Chondrocyte (in vitro differentiated cells): ENCODE measurements at places on chromosomes 5 and 9. TPM values are rescaled to one million over a fixed set of nuclear protein-coding genes. Genes with fewer than 3 reads are reported as not detected.
A peak's percentile ranks its signal among the peaks of the same experiment; 100 is the strongest.

AK6 gene
- 32.5 to 38.6 TPM (median 33.0 TPM) in 3 replicates for total RNA-seq

GRCh38 chr9:33264473-33265177, at the start of the genes BAG1 and CHMP5:
TSS of gene BAG1 (minus strand) at chr9:33264708.
TSS of gene CHMP5 (plus strand) at chr9:33265049. CDS start at chr9:33265079, 30 bp downstream.
- peak; percentile 100 for DNase-seq

IFNA21 gene
- not detected in 3 replicates for total RNA-seq

SPAAR gene
- 0.70 to 1.3 TPM (median 0.77 TPM) in 3 replicates for total RNA-seq

- DNase-seq: no peak
Measured at GRCh38 chr5:17304282-17304681, 86.9 kb downstream of the BASP1 start.

DNA sequence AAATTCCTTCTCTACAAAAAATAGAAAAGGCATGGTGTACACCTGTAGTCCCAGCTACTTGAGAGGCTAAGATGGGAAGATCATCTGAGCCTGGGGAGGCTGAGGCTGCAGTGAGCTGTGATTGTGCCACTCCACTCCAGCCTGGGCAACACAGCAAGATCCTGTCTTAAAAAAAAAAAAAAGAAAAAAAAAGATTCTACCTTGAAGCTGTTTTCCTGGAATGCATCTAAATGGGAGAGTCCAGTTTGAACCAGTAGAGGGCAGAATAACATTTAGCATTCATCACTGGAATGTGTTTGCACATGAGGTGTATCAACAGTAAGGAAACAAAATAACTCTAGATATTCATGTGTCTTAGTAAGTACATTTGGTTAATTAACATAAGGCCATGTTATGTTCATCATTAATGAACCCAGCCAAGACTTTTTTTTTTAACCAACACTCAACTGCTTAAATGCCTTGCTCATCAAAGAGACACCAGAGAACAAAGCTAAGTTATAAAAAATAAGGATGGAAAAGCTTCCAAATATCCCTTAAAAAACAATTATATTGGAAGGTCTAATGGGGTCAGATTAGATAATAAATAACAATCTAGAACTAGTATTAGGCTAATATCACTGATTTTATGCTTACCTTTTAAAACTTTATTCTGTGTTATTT, 16.1 kb downstream of the IFNE start:
- no peak for DNase-seq

TAF11L3 gene
- not detected in 3 replicates for total RNA-seq

DNA sequence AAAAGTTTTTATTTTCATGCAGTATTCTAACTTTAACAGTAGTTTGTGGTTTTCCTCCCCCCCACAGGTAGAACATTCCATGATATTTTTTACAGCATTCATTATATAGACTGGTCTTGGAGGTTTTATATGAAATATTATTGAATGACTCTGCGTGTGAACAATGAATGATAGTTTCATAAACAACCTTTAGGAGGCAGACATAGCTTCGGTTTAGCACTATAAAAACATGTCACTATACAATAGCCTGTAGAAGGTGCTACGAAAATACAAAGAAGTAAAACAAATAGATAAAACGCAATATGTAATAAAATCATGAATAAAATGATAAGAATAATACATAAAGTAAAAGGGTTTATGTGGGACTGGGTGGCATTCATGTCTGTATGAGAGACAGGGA, 8.5 kb downstream of the KLF4 start:
- no peak for DNase-seq

SOX30 gene
- total RNA-seq: not detected in 3 replicates

UNC5A gene
- 0.15 to 0.18 TPM (median 0.17 TPM) in 3 replicates for total RNA-seq

DNA sequence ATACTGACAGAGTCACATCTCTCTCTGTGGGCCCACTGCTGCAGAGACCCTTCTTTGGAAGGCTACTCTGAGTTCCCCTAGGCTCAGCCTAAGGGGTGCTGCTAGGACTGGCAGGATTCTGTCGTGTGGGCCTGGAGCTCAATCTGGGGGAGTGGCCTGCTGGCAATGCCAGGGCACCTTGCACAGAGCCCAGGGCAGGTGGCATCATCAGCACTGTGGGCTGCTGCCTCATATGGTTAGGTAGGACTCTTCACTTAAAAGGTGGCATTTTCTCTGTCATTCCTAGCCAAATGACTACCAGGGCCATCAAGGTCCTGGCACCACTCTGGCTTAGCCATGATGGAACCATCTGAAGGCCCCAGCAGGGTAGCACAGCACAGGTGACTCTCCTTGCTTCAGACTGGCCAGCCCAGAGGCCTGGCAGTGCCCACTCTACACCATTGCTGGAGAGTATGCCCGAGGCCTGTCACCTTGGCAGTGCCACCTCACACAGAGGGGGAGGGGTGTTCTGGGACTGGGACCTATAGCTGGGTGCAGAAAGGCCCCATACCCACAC, 21.9 kb downstream of the PITX1 start:
- no peak for DNase-seq

DNA sequence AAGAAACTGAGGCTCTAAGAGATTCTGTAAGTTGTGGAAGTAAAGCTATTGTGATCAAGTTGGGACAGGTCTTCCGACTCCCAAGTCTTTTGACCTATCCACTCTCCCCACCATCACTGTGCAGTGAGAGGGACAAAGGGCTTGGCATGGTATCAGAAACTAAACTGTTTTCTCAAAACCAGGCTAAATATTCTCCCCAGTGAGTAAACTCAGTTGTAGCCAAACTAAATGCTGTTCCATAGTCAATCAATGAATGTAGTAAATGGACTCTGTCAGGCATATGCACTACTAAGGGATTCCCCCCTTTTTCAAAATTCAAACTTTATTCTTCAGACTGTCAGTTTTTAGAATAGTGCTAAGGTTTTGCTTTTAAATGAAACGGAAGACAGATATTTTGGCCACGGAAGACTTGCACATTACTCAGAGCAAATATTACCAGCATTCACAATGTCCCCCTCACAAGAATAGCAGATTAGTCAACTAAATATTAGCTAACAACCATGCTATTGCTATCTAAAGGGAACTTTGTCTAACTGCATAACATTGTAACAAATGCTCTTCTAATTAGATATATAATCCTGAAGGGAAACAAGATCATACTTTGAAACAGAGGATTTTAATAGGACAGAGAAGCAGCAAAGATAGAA, 7.1 kb downstream of the PRKAA1 start:
- DNase-seq: no peak

GRCh38 chr9:87862536-87863268, 20.0 kb upstream of the SPATA31E1 start:
- no peak for DNase-seq

GRCh38 chr5:174998131-174998730, 273.8 kb downstream of the MSX2 start:
- no peak for DNase-seq

GRCh38 chr5:119032656-119033055, 38.2 kb upstream of the DMXL1 start:
- DNase-seq: no peak

DMGDH gene
- total RNA-seq: 1.9 to 3.2 TPM (median 3.1 TPM) in 3 replicates

- DNase-seq: no peak
Measured at GRCh38 chr9:90007516-90008440, 403.0 kb downstream of the GADD45G start.

CDH12 gene
- total RNA-seq: not detected in 3 replicates

CCIN gene
- 2.4 to 2.7 TPM (median 2.4 TPM) in 3 replicates for total RNA-seq

DNA sequence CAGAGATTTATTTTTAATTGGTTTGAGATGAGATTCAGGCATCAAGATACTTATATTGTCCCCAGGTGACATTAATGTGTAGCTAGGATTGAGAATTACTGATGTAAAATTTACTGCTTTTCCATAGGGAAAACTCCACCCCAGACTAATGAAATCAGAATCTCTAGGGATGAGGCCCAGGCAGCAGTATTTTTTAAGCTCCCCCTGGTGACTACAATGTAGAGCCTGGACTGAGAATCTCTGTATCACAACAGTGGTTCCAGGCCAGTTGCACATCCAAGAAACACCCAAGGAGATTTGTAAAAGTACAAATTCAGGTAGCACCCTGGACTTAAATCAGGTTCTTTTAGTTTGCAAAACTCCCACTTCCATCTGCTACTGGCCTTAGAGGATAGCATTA, 185.7 kb downstream of the MARCHF11 start:
- DNase-seq: no peak

DNA sequence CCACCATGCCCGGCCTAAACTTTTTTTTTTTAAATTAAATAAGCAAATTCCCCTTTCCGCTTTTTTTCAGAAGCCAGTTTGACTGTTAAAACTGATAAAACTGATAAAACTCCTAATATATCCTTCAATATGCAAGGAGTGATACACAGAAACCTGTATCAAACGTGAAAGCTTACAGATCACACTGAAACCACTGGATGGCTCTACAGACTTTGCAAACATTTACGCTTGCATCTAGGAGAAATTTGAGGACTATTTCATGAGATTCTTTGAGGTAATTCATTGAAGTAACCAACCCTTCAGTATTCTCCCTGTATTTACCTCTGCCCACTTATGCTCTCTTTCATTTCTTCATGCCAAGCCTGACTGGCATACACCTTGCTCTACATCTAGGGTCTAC, 40.6 kb upstream of the CHD1 start:
- DNase-seq: no peak
